ENCODE measurements at places on chromosomes 3 and 15.

DNA sequence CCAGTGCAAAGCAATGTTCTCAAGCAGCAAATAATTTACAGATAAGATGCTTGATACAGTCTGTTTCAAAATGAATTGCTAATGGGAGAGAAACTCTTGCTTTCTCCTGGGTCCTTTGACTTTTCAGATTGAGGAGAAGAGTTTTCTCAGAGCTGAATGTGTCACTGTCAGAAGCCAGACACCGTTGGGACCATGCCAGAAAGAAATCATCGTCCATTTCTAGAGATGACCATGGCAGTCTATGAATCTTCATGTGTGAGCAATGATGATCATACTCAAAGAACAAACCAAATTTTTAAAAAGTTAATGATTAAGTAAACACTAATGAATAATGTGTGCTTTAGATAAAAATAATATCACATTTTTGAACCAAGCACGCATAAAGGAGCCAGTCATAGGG is 77.6 kb downstream of the ZNF385D start:
- DNase-seq = no peak

- DNase-seq = no peak
Measured at GRCh38 chr3:126912491-126913195, 70.3 kb upstream of the PLXNA1 start.

- DNase-seq = no peak
Measured at GRCh38 chr15:25707656-25708365, 155.3 kb downstream of the ATP10A start.

DNA sequence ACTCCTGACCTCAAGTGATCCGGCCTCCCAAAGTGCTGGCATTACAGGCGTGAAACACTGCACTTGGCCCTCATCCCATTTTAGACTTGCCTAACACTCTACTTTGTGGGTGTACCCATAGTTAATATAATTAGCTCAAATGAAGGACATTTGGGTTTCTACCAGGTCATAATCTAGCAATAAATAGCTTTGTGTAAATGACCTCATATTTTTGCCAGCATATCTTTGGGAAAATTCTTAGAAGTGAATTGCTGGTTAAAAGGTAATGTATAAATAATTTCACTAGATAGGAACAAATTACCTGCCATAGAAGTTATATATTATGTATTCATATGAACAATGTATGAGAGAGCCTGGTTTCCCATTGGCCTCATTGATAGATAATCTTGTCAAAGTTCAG is 206.0 kb downstream of the DIPK2A start:
- no peak for DNase-seq

DNA sequence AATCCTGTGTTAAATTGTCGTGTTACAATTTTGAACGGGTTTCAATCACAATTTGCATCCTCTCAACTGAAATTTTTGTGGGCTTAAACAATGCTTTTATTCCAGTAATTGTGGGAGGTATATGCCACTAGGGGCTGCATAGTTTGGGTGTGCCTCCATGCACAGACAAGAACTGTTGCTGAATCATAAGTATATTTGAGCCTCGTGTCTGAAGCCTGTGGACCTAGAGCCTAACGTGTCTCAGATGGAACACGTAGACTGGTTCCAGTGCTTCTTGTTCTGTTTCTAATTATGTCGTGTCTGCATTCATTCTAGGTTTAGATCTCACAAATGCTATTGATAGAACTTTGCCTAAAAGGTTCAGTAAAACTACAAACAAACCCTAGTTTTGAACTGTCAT is 363.4 kb downstream of the RBMS3 start:
- peak; percentile 71 for DNase-seq
